ENCODE measurements at places on chromosomes 13 and 19.

GRCh38 chr19:32246006-32246405 is 99.4 kb upstream of the ZNF507 start:
- DNase-seq, result no peak

DNA sequence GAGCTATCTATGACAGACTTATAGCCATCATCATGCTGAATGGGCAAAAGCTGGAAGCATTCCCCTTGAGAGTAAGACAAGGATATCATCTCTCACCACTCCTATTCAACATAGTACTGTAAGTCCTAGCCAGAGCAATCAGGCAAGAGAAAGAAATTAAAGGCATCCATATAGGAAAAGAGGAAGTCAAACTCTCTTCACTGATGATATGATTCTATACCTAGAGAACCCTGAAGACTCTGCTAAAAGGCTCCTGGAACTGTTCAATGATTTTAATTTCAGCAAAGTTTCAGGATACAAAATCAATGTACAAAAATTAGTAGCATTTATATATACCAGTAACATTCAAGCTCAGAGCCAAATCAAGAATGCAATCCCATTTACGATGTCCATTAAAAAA is 21.7 kb upstream of the C1QTNF9B start:
- no peak for DNase-seq

DNA sequence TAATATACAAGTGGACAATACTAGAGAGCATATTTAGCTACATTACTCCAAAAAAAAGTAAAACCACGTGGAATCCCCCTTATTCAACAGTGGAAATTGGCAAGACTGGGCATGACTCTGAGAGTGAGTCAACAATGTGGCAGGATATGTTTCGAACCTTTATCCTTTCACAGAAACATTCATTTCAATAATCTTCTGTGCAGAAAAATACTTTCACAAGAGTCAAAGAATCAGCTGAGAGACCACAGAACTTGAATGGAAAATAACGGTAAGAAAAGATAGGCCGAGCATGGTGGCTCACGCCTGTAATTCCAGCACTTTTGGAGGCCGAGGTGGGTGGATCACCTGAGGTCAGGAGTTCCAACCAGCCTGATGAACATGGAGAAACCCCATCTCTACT is 25.1 kb upstream of the CD70 start:
- DNase-seq, result no peak

DNA sequence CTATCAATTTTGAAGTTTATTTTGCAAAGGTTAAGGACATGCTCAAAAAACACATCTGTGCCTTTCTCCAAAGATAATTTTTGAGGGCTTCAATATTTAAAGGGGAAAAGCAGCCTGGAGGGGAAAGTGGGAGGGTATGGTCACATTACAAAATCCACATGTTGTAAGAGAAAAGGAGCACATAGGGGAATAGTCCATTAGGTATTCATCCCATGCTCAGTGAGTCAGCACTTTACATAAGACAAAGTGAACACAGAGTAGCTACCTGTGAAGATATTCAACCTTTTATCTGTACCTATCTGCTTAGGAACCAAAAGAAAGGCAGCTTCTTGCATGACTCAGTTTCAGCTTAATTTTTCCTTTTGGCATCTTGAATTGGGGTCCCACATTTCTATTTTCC is 932.0 kb downstream of the SLITRK6 start:
- no peak for DNase-seq

GRCh38 chr13:78700121-78700910 is 41.4 kb upstream of the OBI1 start:
- no peak for DNase-seq

- DNase-seq, result no peak
Measured at GRCh38 chr13:28346154-28346553, 148.8 kb downstream of the FLT1 start.

GRCh38 chr13:95253033-95253432 is 48.2 kb downstream of the ABCC4 start:
- no peak for DNase-seq

DNA sequence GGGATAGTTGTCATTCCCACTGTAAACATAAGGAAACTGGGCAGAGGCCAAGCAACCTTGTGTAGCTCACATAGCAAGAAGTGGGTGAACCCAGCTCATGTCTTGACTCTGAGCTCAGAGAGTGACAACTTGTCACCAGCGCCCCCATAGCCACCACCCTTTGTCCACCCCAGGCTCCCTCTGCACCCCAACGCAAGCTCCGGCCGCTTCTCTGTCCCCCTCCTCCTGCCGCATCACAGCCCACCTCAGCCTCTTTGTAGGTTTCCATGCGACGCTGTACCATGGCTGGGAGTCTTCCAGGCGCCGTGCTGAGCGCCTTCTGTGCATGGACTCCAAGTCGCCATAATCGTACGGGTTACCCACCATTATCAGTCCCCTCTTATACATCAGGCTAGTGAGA is 3.3 kb downstream of the GP6 start:
- no peak for DNase-seq

DNA sequence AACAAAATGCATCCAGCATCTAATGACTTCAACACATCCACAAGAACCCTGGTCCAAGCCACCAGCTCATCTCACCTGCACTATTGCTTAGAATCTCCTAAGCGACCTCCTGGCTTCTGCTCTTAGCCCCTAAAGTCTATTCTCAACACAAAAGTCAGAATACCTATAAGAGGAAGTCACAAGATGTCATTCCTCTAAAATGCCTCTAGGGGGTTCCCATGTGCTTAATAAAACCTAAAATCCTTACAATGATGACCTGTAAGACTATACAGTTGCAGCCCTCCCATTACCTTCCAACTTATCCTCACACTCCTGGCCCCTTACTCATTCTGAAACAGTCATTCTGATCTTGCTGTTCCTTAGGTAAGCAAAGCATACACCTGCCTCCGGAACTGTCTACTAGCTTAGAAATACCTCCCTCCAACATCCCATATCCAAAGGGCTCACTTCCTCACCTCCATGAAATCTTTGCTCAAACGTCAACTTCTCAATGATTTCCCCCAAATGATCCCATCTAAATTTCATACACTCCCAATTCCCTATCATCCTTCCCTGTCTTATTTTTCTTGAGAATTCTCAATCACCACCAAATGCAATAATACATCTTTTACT is 10.0 kb downstream of the ATP7B start:
- no peak for DNase-seq

GRCh38 chr13:50255639-50256038 is 240.4 kb downstream of the KCNRG start:
- DNase-seq, result no peak

All from thoracic aorta (tissue), 2 donors.